ENCODE measurements at places on chromosomes 1 and 21.
A peak's percentile ranks its signal among the peaks of the same experiment; 100 is the strongest.

DNA sequence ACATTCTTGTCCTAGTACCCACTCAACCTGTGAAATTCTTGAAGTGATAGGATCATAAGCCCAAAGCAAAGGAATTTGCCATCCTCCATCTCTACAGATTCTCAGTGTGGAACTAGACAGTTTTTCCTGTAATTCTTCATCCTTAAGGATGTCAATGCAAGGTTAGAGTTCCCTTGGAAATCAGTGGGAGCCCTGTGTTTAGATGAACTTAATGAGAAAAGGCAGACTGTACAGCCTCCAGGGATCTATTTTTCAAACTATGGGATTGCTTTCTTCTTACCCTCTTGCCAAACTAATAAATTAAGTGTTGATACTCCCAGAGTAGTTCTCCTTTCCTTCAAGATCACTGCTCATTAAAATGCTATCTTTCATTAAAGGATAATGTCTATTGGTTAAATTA is 78.1 kb upstream of the OLFM3 start:
- no peak for DNase-seq

- DNase-seq, result no peak
Observed at GRCh38 chr21:38649120-38649519, 150.8 kb upstream of the ERG start.

- no peak for DNase-seq
Observed at GRCh38 chr1:198205016-198205684, 48.4 kb downstream of the NEK7 start.

GRCh38 chr1:230423951-230424350 is 2.2 kb downstream of the PGBD5 start:
- DNase-seq, result no peak

DNA sequence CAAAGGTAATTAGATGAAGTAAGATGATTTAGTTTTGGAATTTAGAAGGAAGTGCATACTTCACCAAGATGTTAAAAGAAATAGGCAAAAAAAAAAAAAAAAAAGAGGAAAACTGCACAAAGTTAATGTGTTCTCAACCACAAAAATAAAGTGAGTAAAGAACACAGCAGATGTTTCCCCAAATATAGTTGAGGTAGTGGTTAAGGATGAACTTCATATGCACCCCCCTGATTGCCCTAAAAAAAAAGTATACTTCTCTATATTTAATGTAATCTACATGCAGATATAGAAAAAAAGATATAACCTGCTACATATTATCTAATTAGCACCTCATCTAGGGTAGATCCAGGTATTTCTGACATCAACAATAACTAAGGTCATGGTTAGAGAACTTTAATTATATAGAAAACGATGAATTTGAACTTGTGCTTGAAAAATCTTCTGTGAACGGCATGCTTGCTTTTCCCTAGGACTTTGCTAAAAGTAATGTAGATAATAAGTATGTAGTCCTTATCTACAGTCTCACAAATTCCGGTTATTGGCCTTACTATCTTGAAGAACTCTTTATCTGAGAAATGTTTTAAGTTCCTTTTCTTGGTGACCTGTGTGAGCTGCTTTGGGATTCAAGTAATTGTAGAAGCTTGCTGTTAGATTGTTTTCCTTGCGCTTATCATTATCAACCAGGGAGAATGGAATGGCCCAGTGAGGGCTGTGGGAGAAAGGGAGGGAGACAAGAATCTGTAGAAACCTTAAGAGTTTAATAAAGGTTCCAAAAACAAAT is 70.1 kb upstream of the LRRC7 start:
- DNase-seq, result no peak

DNA sequence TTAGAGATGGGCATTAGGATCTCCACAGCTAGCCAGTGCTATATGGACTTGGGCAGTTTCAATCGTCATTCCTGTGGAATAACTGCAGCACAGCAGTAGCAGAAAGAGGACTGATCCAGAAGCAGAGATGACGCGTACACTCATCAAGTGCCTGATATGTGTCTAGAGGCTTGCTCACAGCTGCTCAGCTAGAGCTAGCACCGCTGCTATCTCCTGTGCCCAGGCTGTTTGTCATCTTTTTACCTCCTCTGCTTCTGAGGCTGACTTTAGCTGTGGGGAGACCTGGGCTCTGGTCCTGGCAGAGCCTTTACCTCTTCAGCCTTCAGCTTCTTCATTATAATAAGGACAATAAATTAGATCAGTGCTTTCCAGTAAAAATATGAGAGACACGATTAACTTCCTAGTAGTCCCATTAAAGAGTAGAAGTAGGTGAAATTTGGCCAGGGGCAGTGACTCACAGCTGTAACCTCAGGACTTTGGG is 5.3 kb downstream of the TENT5C start:
- no peak for DNase-seq

DNA sequence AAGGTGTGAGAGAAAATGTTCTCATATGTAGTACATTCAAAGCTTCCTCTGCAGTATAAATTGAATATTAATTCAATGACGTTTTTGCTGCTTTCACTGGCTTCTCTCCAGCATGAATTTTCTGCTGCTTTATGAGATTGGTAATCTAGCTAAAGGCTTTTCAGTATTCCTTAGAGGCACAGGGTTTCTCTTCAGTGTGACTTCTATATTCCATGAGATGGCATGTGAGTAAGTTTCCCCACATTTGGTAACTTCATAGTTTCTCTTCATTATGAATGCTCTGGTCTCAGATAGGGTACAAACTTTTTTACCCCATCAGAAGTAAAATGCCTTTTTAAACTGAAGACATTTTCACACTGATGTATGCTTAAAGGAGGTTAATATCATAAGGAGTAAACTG is 10.4 kb upstream of the KLF18 start:
- no peak for DNase-seq

GRCh38 chr1:199084293-199084692 is 445.5 kb downstream of the PTPRC start:
- no peak for DNase-seq

- DNase-seq, result peak; percentile 36
Observed at GRCh38 chr1:13794231-13795187, 94.5 kb downstream of the PRDM2 start.

- DNase-seq, result no peak
Observed at GRCh38 chr21:41763398-41763931, 3.4 kb downstream of the RIPK4 start.

DNA sequence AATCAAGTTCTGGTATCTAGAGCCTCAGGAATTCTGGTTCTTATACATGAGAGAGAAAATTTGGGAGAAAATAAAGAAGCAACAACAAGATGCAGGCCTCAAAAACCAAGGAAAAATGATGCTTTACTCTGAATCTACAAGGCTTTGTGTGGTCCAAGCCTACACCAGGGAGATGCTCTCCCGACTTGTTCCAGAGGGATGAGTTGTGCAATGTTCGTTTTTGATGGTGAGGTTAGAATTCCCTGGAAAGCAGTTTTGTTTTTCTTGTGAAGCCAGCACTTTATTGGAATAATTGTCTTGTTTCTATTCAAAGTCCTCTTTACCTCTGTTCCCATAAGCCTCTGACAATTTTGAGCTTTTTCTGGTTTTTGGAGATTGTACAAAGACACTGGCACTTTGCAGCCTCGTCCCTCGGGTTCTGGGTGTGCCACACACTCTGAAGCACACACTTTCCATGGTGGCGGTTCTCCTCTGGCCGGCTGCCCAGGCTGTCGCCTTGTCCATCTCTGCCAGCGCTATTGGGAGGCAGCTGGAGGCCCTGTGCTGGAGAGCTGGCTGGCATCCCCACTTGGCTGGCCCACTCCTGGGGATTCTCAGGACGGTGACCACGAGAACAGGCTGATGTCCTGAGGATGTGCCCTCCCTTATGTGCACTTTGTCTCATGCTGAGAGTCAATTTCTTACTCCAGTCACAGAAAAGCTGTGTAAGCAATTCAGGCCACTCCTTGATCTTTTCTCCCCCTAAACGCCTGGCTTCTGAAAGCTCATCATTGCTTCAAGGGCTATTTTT is 70.2 kb downstream of the EDEM3 start:
- no peak for DNase-seq

DNA sequence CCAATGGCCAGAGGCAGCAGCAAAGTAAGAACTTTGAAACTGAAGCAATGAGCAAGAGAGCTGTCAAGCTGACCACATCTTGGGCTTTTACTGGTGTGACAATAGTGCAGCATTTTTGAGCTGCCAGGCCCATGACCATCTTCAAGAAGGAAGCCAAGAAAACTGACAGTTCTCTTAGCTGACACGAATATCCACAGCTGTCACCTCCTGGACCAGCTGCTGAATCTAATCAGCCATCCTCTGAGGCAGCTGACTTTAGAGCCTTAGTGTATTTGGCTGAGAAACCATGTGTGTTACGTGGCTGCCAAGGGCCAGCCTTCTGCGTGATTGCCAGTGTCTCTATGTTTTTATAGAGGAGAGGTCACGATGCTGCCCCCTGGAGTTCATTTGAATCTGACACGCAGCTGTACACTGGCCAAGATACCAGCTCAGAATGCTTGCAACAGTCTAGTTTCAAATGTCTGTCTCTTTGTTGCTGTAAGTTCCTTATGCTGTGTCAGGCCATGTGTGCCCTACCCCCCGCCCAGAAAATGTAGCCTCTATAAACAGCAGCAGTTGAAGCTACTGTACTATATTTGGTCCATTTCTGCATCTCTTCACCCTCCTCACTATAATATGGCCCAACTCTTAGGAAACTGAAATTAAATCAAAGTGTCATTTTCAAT is 39.7 kb downstream of the PALMD start:
- DNase-seq, result peak; percentile 45

GRCh38 chr1:27130798-27131197 is 24.1 kb downstream of the SLC9A1 start:
- DNase-seq, result no peak

GRCh38 chr1:196063952-196064351 is 544.3 kb downstream of the KCNT2 start:
- no peak for DNase-seq

DNA sequence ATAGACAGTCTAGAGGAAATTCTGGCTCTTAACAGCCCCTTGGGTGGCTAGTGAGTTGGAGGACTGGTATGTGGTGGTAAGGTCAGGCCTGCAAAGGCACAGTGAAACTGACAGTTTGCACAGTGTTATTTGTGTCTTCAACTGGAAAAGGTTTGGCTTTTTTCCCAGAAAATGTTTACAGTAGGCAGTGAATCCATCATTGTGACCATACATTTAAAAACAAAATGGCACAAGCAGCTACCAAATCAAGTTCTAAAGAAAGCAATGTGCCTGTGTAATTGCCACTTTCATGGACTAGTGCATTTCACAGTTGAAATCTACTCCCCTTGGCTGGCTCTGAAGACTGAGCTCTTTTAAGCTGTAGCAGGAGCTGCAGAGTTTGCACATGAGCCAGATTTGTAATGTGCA is 24.8 kb downstream of the ATPAF1 start:
- DNase-seq, result no peak

DNA sequence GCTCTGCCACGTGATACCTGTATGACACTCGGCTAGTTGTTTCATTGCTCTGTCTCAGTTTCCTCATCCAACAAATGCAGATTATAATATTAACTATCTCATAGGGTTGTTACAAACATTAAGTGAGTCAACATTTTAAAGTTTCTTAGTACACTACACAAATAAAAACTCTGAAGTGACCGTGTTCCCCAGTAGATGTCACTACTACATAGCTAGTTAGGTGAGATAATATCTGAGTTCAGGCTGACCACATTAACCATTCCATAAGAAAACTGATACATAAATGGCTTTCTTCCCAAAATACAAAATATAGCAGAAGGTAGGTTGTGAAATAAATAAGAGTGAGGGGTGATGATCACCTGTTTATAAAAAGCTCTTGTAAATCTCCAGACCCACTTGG is 214.1 kb downstream of the NUF2 start:
- DNase-seq, result no peak

- no peak for DNase-seq
Observed at GRCh38 chr1:225458222-225458631, 30.4 kb upstream of the LBR start.

DNA sequence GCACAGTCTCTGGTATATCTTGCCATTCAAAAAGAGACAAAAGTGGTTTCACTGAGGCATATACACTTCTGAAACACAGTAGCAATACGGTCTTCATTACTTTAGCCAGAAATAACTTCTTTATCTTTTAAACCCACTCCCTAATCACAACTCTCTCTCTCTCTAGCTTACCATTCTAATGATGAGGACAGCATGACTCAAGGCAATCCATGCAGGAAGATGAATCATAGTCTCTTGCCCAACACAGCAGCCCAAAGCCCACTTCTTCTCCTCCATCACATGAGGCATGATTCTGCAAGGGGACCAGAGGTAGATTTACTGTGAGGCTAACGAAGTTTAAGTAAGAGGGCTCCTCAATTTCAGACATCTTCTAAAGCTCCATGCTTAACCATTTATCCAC is 285.0 kb upstream of the NR5A2 start:
- no peak for DNase-seq

GRCh38 chr1:229440851-229441537 is 7.1 kb upstream of the ACTA1 start:
- DNase-seq, result peak; percentile 84

- peak; percentile 55 for DNase-seq
Observed at GRCh38 chr1:89454845-89455521, 69.6 kb upstream of the LRRC8B start.

GRCh38 chr1:85208488-85208887 is 7.7 kb upstream of the SYDE2 start:
- DNase-seq, result no peak

DNA sequence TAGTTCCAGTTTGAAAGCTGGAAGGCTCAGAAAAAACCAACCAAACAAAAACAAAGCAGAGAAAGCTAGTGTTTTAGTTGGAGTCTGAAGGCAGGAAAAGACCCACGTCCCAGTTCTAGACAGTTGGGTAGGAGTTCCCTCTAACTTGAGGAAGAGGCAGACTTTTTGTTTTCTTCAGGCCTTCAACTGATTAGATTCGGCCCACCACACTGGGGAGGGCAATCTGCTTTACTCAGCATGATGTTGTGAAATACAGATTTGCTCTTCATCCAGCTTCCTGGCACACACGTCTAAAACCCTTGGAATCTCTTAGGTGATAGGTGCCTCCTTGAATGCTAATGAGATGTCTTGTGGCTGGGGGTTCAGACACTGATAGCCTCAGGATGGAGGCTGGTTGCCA is 49.1 kb upstream of the CSF3R start:
- no peak for DNase-seq

DNA sequence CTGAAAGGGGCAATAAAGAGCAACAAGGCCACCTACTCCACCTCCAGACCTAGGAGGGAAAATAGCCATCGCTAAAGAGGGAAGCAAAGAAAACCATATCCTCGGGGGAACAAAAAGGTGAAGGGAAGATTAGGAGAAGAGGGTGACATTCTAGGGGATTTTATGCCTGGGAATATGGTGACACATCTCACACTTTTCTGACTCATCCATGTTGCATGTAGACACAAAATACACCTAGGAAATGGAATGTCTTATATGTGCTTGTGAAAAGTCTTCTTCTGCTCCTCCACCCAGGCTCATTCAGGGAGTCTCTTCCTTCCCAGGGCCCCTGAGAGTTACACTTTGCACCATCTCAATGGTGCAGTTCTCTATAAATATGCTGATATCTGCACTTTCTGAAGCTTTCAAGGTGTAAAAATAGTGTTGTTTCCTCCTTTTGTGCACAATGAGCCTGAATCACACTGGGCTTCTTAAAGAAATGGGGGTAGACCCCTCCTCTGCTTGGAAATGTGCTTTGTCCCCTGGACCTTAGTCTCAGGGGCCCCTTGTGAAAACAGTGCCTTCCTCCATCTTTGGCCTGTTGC is 195.9 kb downstream of the CYYR1 start:
- no peak for DNase-seq
